Stimulated activated CD8-positive, alpha-beta memory T cell treated with anti-CD3 and anti-CD28 coated beads, Interleukin-2, amount 100 ng/mL, for 1 hour (primary cell): ENCODE measurements at places on chromosomes 2 and 18.
A peak's percentile ranks its signal among the peaks of the same experiment; 100 is the strongest.

- no peak for DNase-seq
Observed at GRCh38 chr18:23270986-23271680, 135.8 kb downstream of the CABLES1 start.

- DNase-seq = no peak
Observed at GRCh38 chr2:67526283-67526682, 129.2 kb downstream of the ETAA1 start.

GRCh38 chr2:189683348-189683747, 8.9 kb downstream of the ANKAR start:
- no peak for DNase-seq

GRCh38 chr2:44822174-44822573, 119.3 kb upstream of the SIX3 start:
- DNase-seq = no peak

DNA sequence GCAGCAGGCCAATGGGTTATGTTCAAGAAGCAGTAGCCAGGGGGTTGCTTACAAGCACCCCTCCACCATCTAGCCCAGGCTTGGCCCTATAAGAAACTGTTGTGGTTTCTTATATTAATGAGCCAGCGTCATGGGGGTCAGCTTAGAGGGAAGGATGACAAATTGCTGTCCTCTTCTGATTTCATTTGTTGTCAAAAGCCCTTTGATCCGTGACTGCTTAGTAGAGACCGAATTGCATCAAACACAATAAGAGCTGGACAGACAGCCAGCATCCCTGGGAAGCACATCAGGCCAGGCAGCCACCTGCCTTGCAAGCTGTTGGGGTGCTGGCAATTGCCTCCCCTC, 206.6 kb upstream of the SETBP1 start:
- no peak for DNase-seq

GRCh38 chr18:3252843-3253242, 5.2 kb downstream of the MYL12A start:
- no peak for DNase-seq

DNA sequence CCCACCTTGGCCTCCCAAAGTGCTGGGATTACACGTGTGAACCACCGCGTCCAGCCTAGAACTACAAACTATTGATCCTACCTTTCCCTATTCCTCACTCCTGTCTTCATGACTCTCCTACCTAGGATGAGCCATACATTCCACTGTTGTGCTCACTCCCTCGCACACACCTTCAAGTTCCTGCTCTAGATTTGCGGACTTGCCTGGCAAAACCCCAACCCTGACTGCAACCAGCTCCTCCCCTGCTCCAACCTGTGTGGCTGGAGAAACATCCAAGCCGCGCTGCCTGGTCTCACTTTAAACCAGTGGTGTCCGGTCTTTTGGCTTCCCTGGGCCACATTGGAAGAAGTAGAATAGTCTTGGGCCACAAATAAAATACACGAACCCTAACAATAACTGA, 5.0 kb upstream of the DNPEP start:
- DNase-seq = no peak

- no peak for DNase-seq
Observed at GRCh38 chr2:127011231-127011661, 95.7 kb downstream of the BIN1 start.

GRCh38 chr2:143329288-143329687, 200.1 kb downstream of the ARHGAP15 start:
- no peak for DNase-seq

GRCh38 chr2:127678531-127678930, 3.2 kb upstream of the LIMS2 start:
- no peak for DNase-seq

DNA sequence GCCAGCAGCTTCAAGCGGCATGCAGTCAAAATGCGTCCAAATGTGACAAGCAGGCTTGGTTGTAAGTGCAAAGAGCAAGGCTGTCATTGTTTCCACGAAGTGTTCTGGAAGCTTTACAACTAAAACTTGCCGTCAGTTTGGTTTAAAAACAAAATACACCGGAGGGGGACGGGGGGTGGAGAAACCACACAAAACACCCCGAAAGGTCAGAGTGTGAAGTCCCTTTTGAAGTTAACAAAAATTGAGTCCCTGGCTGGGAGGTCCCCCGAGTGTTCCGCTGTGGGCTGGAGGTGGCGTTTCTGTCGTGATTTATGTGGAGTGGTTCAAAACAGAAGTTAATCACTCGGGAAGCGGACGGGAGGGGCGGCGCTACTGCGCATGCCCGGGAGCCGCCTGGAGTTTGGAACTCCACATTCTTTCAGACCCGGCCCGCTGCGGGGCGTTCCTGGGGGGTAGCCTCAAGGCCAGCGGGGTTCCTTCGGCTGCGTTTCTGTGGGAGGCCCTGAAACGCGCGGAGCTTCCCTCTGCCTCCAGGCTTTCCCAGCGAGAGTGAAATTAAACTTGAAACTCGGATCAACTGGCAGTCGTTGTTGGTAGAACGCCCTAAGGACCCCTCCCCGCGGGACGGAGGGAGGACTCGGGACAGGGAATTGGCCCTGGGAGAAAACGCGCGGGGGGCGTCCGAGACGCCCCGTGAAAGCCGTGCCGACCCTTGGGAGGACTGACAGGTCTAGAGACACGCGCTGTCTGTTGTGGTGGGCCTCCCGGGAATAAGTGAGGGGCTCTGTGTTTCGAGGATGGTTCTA, 1.4 kb downstream of the TGIF1 start:
- DNase-seq = peak; percentile 73

GRCh38 chr2:5039241-5039975, 652.8 kb upstream of the SOX11 start:
- no peak for DNase-seq

DNA sequence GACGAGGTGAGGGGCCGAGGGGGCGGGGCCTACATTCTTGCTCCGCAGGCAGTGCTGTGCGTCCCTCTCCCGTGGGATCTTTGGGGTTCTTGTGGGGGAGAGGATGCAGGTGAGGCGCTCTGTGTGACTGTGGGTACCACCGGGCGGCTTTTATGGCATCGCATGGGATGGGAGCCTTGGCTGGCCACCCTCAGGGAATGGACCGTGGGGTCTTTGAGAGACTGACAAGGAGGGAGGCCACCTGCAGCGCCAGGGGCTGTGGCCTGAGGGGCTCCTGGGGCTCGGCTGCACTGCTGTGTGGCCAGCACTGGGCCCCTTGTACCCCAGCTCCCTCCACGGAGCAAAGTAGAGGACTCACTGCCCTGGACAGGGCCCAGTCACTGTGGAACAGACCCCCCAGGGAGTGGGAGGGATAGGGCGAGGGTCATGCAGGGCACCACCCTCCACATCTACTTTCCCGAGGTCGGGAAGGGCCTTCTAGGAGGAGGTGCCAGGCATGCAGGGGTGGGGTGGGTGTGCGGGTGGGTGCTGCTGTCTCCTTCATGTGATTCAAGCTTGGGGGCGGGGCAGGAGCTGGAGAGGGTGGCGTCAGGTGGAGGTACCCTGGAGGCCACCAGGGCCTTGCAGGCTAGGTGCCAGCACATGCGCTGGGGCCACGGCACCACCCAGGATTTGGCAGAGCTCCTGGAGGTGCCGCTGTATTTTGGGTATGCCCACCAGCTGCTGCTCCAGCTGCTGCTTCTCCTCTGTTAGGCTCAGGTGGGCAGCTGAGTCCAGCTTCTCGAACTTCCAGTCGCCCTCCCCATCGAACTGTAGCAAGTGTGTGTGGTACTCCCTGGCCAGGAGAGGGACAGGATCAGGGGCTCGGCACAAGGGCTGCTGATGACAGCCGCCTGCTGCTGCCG, 1072.4 kb downstream of the RPIA start:
- no peak for DNase-seq

DNA sequence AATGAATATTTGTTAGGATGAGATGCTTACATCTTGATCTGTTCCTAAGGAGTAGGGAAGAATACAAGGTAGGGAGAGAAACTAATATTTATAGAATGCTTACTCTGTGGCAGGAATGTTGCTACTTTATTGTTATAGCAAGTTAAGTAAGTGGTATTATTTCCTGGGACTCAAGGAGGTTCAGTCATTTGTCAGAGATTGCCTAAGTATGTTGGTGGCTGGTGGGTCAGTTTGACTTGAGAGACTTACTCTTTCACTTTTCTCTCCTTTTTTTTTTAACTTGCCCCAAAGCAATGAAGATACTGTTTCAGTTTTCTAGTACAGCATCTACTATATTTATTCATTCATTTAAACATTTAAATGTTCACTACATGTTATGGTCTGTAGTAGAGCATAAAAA, 209.2 kb upstream of the STON1 start:
- DNase-seq = no peak

- no peak for DNase-seq
Observed at GRCh38 chr2:173972636-173973035, 7.5 kb upstream of the SP3 start.

DNA sequence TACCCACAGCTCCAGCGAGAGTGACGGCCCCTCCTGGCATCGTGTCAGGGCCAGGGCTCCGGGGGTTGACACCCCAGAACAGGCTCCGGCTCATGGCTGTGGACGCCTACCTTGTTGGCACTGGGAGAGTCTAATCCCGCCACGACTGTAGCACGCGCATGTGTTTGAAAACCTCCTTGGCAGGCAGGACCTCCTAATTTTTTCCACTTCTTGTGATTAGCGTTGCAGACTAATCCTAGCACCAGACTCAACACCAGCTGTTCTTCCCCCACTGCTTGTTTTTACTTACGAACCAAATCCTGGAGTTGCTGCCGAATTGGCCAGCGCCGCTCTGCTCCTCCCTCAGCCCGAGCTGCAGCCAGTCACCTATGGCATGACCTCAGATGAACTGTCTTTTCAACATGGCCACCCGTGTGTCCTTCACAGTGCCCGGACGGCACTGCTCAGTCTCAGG, 110.7 kb downstream of the KLHL29 start:
- no peak for DNase-seq

DNA sequence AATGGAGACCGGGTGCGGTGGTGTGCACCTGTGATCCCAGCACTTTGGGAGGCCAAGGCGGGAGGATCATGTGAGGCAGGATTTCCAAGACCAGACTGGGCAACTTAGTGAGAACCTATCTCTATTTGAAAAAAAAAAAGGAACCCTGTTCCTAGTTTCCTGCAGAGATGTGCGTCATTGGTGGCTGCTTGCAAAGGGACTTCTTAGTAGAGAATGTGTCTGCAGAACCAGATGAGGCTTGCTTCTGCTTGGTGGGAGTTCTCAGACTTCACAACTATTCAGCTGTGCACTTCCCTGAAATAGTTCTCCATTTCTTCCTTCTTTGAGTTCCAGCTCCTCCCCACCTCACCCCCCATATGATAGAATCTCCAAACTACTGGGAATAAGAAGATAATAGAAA, 22.3 kb downstream of the ZCCHC2 start:
- DNase-seq = no peak

- no peak for DNase-seq
Observed at GRCh38 chr2:58369594-58369993, 128.5 kb upstream of the FANCL start.

DNA sequence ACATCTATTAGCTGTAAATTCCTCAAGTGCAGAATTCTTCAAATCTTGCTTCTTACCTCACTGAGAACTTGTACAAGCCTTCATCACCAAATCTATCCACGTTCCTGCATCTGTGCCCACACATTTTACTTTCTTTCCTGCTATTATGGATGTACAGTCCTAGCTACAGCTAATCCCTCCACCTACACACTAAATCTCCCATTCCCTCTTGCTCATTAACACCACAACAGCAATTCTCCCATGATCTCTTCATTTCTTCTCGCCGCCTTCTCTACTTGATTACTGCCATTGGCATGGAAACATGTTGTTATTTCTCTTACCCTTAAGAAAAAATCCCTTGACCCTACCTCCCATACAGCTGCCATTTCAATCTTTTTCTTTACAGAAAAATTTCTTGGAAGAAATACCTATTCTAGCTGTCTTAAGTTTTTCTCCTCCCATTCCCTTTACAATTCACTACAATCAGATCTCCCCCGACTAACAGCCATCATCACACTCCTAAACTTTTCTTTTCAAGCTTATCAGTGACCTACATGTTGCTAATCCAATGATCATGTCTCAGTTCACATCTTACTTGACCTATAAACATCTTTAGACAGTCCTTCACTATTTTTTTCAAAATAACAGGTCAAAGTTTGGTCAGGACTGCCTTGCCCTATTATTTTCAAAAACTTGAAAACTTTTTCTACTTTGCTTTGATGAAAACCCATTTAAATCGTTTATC, 41.0 kb downstream of the ROCK2 start:
- no peak for DNase-seq

DNA sequence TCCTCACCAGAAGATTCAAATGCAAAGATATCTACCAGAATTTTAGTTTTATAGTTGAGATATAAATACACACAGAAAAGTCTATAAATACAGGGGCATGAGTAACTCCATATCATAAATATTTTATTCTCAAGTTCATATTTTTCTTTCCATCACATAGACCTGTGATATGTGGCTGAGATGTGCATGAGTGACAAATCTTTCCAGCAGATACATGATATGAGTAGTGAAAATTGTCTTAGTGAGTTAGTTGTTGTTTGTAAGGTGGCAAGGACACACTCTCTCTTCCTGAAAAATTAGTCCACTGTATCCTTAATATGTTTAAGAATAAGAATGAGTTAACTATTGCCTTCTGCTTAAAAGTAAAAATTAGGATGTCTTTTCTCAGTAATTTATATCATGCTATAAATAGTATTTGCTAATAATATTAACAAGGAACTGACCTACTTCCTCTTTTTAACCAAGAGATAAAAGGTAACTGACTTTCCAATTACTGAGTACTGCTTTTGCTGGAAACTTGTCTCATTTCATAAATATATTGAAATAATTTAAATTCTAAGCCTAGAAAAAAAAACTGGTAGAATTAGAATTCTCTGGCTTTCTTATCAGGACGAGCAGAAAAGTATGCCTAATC, 85.2 kb upstream of the SESTD1 start:
- DNase-seq = no peak

DNA sequence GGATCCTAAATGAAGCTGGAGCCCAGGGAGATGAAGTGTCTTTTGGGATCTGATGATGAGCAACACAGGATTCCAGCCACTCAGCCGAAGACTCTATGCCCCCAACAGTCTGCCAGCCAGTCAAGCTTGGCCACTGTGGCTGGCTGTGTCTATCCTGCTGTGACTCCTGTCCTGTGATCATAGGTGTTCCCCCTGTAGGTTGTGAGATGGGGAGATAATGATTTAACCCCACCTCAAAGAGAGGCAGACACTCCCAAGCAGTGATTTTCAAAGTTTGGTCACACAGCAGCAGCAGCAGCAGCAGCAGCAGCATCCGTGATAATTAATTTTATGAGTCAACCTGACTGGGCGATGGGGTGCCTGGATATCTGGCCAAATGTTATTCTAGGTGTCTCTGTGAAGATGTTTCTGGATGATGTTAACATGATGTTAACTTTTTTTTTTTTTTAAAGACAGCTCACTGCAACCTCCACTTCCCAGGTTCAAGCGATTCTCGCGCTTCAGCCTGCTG, 21.4 kb upstream of the RHOB start:
- DNase-seq = no peak

GRCh38 chr18:621291-622043, 24.7 kb downstream of the CLUL1 start:
- no peak for DNase-seq

- DNase-seq = no peak
Observed at GRCh38 chr2:240238786-240239185, 98.3 kb upstream of the OTOS start.

DNA sequence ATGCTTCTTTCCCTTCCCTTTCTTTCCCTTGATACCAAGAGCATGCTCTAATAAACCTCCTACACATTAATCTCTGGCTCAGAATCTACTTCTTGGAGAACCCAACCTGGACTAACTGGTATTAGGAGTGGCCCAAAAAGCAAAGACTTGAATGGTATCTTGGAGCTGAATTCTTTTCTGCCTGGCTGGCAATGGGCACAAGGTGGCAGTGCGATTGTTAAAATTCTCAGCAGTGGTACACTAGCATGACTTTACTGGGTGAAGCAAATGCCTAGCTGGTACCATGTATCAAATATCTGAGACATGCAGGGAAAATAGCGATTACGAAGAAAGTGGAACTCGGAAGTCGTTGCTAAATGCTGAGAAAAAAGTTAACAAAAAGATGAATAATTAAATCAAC, 376.1 kb downstream of the XIRP2 start:
- DNase-seq = no peak
